Activated naive CD4-positive, alpha-beta T cell treated with Interleukin-2 at 50 U/mL for 16 hours (primary cell): ENCODE measurements at places on chromosomes 6 and 20.

GRCh38 chr20:53550280-53551187 lies 43.1 kb downstream of the ZNF217 start:
- no peak for DNase-seq

- no peak for DNase-seq
These were observed 59.1 kb downstream of the CEBPB start for GRCh38 chr20:50249447-50250388.

- no peak for DNase-seq
These were observed 8.8 kb upstream of the METTL24 start for GRCh38 chr6:110366975-110367374.

- no peak for DNase-seq
These were observed 83.1 kb upstream of the KCNG1 start for GRCh38 chr20:51106011-51106410.

DNA sequence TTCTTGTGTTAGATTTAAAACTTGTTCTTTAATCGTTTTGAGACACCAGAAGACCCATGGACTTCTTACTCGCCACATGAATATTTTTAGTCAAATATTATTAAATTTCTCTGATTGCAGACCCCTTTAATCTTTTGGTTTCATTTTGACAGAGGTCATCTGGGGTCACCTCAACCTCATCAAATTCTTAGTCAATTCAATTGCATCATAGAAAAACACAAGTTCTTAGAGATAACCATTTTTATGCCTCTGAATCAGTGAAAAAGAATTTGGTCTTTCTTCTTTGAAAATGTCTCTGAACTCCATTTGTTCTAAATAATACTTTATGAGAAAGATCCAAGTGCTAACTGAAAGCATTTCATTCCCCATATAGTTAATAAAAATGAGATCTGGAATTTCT lies 55.2 kb upstream of the CBLN4 start:
- no peak for DNase-seq

DNA sequence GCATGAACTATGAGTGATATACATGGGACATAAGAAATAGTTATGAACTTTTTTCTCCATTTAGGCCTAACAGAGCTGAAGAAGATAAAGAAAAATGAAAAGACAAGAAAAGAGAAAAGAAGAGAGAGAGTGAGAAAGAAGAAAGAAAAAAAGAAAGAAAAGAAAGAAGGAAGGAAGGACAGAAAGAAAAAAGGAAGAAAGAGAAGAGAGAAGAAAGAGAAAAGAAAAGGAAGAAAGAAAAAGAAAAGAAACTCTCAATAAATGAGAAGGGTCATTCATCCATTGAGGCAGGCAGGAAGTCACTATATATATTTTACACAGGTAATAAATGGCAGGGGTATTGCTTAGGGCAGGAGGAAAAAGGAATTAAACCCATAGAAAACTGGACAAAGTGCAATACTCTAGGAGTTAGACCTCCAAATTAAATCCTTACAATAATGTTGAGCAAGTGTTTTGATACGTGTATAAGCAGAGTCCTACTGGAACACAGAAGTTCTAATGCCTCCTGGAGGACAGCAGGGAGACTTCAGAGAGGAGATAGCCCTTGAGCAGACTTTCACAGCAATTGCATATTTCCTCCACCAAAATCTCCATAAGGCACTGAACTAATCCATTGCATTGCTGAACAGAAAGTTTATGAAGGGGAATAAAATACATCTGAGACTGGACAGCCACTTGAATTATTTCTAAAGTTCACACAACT lies 86.4 kb upstream of the TENT5A start:
- DNase-seq = no peak

- DNase-seq = no peak
These were observed 177.5 kb upstream of the GGTLC1 start for GRCh38 chr20:24166123-24166381.

DNA sequence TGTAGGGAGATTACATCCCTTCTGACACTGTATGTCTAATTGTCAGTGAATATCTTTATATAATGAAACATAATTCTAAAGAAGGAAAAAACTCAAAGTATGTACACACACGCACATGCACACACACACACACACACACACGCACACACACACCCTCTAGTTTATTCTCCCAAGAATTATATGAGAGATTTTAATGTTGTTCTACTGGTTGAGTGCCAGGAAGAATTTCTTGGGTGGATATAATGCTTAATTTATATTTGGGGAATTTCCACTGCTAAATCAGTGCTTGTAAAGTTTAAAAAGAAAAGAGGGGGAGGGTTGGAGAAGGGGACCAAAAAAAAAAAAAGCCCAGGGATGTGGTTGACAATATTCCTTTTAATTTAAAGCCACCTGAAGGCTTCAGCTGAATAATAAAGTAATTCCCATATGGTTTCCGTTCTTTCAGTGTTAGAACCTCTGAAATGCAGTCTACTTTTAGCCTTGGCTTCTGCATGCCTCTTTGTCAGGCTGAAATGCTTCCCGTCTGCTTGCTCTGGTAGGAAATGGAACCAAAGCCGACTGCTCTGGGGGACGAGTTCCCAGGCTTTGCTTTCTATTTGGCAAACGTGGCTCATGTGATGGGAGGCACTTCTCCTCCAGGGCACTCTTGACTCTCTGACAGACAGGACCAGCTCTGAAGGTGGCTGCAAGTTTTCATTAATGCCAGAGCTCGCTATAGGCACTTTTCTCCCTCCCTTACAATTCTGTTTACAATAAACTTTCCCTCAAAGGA lies 225.4 kb downstream of the PRL start:
- no peak for DNase-seq

DNA sequence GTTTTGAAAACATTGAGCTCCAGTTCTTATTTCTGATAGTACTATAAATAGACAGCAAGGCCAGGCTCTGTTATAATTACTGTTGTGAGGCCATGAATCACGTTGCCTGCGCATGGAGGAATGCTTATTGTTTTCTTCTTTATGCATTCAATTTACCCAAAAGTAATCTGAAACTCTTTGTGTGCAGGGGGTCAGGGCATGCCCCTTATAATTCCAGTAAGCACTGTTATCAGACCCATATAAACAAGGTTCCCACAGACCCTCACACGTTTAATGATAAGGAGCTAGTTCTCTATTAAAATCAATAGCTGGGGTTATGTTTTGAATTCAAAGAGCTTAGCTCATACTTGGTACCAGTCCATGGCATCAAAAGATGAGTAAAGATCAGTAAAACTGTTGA lies 174.8 kb upstream of the ARG1 start:
- DNase-seq = no peak
